ENCODE measurements at places on chromosomes 3 and 15.

DNA sequence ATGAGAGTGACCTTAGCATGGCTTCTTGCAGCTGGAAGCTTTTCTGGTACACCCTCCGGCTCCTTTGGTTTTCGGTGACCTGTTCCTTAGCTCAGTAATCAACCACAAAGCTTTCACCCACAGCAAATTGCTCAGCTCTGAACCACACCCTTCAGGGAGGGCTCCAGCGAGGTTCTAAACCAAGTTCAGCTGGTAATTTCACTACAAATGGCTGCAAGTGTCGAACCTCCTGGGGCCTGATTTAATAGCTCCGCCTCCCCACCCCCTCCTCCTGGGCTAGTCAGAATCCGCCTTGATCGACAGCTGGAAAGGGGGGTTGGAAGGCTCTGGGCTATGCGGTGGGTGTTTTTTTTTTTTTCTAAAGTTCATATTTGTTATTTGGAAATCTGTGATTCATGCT lies 150.9 kb upstream of the MCTP2 start:
- DNase-seq, result no peak

DNA sequence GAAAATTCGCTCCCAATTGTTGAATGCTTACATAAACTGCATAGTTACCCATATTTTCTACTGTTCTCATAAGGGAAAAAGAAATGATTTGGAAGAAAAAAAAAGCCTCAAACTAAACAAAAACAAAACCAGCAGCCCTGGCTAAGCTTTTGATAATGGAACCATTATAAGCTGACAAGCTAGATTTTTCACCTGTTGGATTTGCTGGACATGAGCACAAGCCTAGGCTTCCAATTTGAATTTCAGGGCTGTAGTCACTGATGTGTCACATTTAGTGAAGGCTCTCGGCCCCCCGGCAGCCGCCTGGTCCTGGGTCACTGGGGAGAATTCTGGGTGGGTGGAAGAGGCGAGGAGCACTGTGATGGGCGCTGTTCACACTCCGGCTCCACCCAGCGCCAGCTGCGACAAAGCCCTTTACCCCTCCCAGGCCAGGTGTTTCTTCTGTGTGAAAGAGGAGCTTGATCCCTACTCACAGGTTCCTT lies 4.6 kb downstream of the FBXL22 start:
- no peak for DNase-seq

- no peak for DNase-seq
Observed at GRCh38 chr3:193313061-193313958, 65.2 kb downstream of the ATP13A5 start.

DNA sequence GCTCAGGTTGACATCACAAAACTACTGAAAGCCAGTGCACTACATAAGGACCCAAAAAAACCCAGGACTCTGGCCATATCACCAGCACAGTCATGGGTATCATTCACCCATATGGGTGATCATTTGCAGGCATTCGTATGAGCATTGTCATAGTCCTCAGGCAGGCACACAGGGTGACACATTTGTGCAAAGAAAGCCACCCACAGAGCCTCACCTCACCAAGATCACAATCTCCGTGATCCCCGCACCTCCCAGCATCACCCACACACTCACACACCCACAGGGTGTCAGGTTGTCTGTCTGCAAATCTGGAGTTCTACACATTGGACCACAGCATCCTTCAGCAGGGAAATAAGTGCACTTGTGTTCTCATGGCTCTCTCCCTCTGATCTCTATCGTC lies 166.0 kb upstream of the LPP start:
- DNase-seq, result no peak

- DNase-seq, result no peak
Observed at GRCh38 chr3:152642658-152643057, 192.3 kb upstream of the P2RY1 start.

DNA sequence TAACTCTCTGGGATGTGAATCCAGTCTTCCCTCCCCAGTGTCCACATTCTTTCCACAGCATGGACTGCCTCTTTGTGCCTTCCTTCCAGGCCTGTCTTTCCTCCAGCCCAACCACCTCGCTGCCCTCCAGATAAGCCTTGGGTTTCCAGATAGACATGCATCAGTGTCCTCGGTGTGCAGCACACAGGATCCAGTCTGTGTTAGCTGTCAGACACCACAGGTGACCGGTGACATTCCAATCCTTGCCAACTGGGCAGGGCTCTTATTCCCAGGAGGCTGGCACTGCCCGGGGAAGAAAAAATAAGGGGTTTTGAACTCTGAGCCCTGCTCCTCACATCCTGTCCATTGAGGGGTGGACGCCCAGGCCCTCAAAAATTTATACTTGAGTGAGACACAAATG lies 6.0 kb upstream of the SLC6A1 start:
- DNase-seq, result no peak

- DNase-seq, result no peak
Observed at GRCh38 chr3:156760333-156760732, 65.8 kb upstream of the LEKR1 start.

- DNase-seq, result no peak
Observed at GRCh38 chr15:41895491-41895890, 1.6 kb upstream of the SPTBN5 start.

GRCh38 chr3:76370749-76371520 lies 585.6 kb upstream of the ZNF717 start:
- no peak for DNase-seq

DNA sequence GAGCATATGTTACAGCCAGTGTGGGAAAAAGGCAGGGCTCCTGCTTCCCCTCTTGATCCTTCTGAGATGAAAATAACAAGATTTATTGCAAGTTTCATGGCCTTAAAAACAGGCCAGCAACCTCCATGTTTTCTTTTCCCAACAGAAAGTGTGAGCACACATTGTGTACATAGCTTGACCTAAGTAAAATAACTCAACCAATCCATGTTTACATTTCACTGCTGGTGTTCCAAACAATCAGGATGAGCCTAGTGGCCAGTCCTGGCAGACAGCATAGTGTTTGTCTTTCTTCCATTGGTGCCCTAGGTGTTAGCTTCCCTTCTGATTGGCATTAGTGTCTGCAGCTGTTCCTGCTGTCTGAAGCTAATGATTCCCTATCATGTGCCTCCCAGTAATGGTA lies 847.7 kb downstream of the EPHA3 start:
- DNase-seq, result no peak

- peak; percentile 49 for DNase-seq
Observed at GRCh38 chr3:45688194-45688881, 858 bp upstream of the SACM1L start.

- DNase-seq, result no peak
Observed at GRCh38 chr3:53806182-53807116, 39.8 kb downstream of the CHDH start.

GRCh38 chr3:178761024-178761423 lies 224.8 kb downstream of the KCNMB2 start:
- no peak for DNase-seq

GRCh38 chr3:187212705-187213104 lies 15.4 kb downstream of the RTP1 start:
- DNase-seq, result no peak

DNA sequence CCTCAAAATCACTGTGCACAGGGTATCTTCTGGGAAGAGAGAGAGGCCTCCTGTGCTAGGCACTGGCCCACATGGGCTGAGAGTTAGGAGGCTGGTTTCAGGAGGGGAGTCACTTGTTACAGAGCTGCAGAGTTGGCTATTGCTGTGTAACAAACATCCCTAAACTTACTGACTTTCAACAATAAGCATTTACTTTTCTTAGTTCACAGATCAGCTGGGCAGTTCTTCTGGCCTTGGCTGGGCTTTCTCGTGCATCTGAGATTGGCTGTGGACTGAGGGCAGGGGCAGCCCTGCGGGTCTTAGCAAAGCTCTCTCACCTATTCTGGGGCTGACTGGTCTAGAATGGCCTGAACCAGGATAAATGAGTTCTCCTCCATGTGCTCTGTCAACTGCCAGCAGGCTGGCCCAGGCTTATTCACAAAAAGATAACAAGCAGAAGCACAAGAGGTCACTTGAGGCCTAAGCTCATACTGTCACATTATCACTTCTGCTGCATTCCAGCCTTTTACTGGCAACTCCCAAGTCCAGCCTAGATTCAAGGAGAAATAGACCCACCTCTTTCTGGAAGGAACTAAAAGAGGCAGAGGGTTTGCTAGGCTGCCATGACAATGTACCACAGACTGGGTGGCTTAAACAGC lies 17.2 kb upstream of the RBSN start:
- DNase-seq, result no peak

GRCh38 chr3:102415553-102415952 lies 19.3 kb upstream of the ZPLD1 start:
- no peak for DNase-seq

DNA sequence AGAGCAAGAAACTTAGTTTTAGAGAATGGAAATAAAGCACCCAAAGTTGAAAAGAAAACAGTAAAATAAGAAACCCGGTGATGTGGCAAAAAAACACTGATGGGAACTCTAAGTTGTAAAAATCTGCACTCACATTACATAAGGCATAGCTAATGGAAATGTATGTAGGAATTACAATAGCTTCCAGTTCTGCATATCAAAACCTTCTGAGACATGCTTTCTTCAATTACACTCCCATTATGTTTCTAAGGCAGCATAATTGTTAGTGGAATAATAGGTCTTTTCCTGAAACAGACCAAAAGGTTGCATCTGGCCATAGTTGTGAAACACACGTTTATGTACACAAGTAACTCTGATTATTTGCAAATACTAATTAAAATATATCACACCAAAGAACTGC lies 41.4 kb downstream of the SLC30A4 start:
- no peak for DNase-seq

DNA sequence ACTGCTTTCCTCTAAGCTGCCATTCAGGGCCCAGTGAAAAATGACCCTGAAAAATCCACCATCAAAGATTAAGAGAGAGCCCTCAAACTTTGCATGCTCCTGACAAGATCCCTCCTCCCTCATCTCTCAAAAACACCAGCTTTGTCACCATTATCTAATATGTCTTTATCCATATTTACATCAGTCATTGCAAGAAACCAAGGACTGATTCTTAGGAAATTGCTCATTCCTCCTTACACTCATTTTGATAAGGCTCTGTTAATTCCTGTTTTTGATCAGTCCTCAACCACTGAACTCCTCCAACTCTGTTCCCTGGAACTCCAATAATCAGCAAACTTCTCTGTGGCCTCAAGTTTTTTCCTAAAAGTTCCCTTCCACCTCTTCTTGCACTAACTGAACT lies 51.8 kb downstream of the CD200 start:
- no peak for DNase-seq

DNA sequence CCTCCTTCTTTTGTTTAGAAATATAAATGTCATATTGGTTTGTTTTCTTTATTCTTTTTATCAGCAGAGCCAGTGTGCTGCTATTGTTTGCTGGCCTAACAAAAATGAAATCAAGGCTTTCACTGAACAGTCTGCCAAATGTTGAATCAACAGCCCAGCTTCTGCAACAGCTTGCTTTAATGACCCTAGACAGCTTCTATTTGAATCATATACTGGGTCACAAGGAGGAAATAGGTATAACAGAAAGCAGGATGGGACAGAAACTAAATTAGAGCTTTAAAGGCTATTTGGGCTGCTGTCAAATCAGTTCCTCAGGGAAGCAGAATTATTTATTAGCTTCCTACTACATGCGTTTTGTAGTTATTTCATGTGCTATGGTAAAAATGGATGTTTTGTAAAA lies 12.1 kb upstream of the DNAJC13 start:
- DNase-seq, result peak; percentile 85

- DNase-seq, result peak; percentile 76
Observed at GRCh38 chr15:92906563-92907081, 6.5 kb downstream of the CHD2 start.

DNA sequence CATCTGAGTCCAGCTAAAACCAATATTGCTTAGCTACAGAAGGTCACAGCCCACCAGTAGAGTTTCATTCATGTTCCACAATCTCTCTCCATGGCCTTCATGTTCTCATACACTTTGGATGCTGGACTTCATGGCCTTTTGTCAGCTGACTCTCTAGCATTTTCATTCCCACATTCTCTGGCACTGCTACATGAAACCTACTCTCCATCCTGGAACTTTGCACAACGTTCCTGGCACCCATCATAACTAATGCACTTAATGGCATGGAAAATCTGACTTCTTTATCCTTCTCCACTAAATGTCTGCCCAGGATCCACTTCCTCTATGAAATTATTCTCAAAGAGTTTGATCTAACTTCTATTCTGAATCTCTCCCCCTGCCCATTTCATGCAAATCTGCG lies 56.9 kb downstream of the SLC9A9 start:
- no peak for DNase-seq

GRCh38 chr3:30720586-30721313 lies 114.3 kb downstream of the TGFBR2 start:
- no peak for DNase-seq

- no peak for DNase-seq
Observed at GRCh38 chr3:130757611-130758150, 11.1 kb upstream of the PIK3R4 start.

DNA sequence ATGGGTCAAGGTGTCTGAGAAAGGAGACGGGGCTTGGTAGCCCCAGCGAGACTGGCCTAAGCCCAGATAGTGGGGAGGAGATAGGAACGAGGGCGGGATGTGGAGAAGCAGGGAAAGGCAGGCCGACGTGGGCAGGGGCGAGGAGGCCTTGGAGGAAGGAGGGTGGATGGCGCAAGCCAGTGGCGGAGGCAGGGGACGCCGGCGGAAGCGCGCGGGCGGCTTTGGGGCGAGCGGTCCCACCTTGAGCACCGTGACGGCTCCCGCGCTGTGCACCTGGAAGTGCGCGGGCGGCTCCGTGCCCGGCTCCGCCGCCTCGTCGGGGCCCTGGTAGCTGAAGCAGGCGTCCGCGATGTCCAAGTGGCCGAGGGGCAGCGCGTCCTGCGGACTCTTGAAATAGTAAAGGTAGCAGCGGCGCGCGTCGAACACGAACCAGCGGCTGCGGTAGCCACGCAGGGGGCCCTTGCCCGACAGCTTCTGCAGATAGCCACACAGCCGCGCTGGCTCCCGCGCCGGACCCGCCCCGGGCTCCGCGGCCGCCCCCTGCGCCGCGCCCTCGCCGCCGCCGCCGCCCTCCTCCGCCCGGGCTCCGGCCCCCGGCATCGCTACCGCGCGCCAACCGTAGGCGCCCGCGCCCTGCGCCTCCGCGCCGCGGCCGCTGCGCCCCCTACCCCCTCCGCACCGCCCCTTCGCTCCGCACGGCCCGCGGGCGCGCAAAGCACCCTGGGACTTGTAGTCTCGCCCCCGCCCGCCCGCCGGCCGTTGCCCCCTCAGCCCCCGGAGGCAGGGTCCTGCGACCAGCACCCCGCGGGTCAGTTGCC lies at the start of gene TBC1D2B:
Gene TBC1D2B, minus strand, starts transcription at position 659 of the 818 bp plus-strand sequence. Its CDS starts 59 bp downstream, at position 600.
- DNase-seq, result peak; percentile 63

GRCh38 chr15:39934397-39935071 lies 619 bp downstream of the EIF2AK4 start:
- DNase-seq, result peak; percentile 23

GRCh38 chr3:153639631-153640030 lies 477.6 kb downstream of the RAP2B start:
- no peak for DNase-seq

All from dermis microvascular lymphatic vessel endothelial cell (primary cell).